Psoas muscle (tissue), 8 donors: ENCODE measurements at places on chromosomes 11 and 22. TPM values are rescaled to one million over a fixed set of nuclear protein-coding genes. Genes with fewer than 3 reads are reported as not detected.

The CCDC87 gene
- total RNA-seq = 0.46 TPM

The CHADL gene
- total RNA-seq = 2.0 TPM

GRCh38 chr11:80773919-80774318 lies 1333.1 kb upstream of the TENM4 start:
- DNase-seq = no peak

- no peak for DNase-seq
Observed at GRCh38 chr11:44243086-44243485, 66.9 kb downstream of the ALX4 start.

- DNase-seq = no peak
Observed at GRCh38 chr22:49582181-49582580, 245.5 kb downstream of the BRD1 start.

GRCh38 chr11:61963282-61964057 lies 4.0 kb downstream of the FTH1 start:
- DNase-seq = no peak
